ENCODE measurements at places on chromosomes 6 and 20. TPM values are rescaled to one million over a fixed set of nuclear protein-coding genes. Genes with fewer than 3 reads are reported as not detected.

GRCh38 chr6:134686071-134686470, 263.8 kb downstream of the ALDH8A1 start:
- DNase-seq: no peak

DNA sequence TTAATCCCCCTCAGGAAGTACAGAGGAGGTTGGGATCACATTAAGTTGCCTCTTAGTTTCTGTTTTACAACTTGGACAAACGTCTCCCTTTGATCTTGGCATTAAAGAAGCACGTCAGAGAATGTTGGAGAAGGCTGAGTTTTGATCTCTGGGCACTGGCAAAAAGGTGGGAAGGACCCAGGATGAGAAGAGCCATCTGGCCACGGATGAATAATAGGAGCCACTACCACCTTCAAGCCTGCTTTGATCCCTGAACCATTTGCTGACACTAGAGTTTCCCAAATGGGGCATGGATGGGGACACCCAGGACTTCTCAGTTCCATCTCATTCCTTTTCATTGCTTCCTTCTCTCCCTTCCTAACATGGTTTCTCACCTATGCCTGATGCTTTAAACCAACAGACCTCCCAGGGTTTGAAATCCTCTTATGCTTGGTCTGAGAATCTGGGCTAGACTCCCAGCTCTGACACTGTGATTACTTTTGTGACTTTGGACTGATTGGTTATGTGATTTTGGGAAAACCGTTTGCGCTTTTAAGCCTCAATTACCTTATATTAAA, 5.8 kb downstream of the TM9SF4 start:
- DNase-seq: no peak

DNA sequence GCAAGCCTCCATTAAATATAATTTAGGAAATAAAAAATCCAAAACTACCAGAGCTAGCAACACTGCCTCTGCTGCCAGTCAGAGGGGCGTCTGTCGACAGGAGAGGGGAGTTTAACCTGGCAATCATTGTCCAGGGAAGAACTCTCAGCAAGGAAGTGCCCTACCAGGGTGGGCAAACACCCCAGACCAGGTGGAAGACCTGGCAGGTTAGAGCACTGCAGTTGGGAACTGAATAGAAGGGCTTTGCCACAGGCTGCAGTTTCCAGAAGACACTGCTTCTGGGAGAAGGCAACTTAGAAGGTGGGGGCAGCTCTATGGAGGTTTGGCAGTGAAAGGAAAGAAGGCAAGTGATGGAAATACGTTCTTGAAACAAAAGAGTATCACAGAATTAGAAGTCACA, 11.5 kb downstream of the NAPB start:
- no peak for DNase-seq

DNA sequence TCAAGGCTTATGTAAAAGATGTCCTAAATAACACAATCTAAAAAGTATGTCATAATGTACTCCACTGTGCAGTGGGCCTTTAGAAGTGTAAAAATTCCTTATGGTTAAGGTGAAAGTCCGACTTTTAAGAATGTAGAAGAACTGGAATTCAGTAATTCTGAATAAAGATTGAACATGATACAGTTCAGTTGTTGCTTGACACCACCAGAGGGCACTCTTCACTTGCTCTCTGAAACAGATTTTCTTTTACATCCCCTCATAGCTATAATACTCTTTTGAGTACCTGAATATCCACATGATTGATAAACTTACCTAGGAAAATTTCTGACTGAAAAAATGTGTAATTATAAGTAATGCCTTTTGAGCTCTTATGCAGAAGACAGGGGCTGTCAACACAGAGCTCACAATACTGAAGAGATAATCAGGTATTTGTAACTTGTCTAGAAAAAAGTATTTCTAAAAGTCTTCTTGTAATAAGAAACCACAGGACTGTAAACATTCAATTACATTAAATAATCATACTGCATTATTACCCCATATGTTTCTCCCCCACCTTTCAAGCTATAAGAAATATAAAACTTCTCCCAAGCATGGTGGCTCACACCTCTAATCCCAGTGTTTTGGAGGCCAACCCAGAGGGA, 92.1 kb downstream of the POPDC3 start:
- peak; percentile 23 for DNase-seq

DNA sequence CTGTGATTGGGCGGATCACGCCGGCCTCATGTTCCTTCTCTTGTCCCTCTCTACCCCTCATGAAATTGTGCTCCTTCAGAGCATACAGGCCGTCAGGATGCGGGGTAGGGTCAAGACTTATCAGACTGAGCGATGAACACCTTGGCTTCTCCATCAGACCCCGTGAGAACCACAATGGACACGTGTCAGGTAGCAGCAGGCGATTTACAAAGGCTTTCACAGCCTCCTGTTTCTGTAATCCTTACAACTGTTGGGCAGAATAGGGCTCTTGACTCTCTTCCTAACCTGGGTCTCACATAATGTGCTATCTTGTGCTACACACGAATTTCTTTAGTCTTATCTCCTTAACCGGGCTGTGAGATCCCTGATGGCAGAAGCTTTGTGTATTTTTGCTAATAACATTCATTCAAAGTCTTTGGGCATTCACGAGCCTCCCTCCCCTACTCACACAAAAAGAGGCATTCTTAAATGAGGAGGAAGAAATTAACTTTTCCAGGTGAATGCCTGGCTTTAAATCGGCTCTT, 122.9 kb upstream of the SLC22A23 start:
- no peak for DNase-seq

DNA sequence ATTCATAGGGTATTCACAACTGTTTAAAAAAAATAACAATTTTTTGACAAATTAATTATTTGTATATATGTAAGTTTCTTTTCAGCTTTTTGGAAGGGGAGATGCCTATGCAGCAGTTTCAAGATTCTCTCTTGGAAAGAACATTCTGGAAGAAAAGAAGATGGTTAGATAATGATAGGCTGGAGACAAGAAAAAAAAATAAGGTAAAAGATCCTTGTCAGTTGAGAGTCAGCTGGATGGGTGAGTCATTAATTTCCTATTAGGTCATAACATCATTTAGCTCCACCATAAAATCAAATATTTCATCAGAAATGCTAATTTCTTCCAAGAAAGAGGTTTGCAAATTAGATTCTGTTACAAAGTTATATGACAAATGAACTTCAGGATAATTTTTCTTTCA, 880.4 kb downstream of the EPHA7 start:
- DNase-seq: no peak

GRCh38 chr6:128271011-128271410, 249.4 kb downstream of the PTPRK start:
- DNase-seq: no peak

DNA sequence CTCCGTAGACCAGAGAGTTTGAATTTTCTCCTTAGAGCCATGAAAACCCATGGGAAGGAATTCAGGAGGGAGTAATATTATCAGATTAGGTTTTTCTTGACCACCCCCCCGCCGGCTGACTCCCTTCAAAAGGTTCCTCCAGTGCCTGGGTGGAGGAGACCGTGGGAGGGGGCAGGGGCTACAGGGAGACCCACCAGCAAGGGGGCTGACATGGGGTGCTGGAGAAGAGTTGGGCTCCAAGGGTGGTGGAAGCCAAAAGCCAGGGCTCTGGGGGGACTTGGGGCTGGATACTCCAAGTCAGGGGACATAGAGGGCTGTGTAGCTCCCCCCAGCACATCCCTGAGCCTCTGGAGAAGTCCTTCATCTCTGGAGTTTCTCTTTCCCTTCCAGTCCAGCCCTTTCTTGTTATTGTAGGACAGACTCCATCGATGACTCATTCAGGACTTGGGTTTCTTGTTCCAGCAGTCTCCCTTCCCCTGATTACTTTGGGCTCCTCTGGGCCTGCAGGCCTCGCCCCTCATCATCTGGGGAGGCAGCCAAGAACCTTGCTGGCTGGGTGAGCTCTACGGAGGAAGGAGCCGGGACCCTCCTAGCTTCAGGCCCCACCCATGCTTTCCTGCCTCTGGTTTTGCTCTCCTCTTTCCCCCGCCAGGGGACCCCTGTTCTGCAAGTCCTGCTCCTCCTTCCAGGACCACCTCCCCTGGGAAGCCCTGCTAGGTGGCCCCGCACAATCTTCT, 10.5 kb upstream of the KIAA1755 start:
- no peak for DNase-seq

GRCh38 chr20:33784225-33784624, 26.9 kb upstream of the CHMP4B start:
- no peak for DNase-seq

DNA sequence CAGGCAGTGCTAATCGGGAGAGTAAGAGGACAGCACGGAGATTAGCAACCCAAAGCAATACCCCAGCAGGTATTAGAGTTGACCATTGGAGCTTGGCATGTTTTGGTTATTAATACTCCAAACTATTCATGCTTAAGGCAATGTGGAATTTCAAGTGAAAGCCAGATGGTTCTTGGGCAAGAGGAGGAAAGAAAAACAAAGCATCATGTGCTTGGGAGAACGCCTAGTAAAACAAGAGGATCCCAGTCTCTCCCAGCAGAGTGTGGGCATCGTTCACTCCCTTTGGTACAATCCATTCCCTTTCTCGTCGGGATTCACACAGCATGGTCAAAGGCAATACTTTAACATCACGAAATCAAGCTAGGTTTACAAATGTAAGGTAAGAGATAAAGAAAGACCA, 349.8 kb downstream of the PRKN start:
- no peak for DNase-seq

The PAX1 gene
- total RNA-seq: not detected

The C20orf202 gene
- total RNA-seq: 0.32 TPM

The ZNF831 gene
- 0.96 TPM for total RNA-seq
